NCI-H446 treated with DMSO at 0.1 percent for 48 hours (cell line): ENCODE measurements at places on chromosomes 4 and X.

DNA sequence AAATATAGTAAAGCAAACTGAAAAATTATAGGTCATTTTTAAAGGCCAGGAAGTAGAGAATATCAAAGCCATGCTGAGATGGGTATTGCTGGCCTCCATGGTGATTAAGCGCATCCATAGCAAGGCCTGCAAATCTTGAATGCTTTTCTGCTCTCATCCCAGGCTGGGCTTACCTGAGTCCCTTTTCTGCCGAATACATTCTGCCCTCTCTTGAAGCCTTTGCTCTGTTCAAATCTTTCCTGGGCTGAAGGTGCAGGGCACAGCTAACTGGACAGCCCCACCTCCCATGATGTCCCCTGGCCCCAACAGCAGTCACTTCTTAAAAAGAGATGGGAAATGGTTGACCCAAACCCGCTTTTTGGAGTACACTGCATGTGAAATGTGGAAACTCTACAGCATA lies 10.1 kb upstream of the EIF1AX start:
- no peak for DNase-seq

- DNase-seq, result no peak
These were observed 14.9 kb downstream of the AMMECR1 start for GRCh38 chrX:110302975-110303374.

DNA sequence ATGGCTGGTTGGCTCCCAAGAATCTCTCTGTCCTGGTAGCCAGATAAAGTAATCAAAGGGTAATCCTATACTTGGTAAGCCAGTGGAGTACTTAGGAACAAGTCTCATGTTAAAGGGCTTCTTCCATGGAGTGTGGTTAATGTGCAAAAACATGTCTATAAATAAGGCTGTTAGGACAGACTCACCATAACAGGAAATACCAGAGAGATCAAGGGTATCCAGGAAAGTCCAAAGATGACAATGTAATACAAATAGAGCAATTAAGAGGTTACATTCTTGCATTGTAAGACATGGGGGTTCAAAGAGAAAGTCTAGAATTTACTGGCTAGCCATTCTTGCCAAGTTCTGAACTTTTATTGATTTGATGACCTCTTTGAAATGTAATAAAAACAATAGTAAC lies 61.9 kb upstream of the ZCCHC13 start:
- no peak for DNase-seq

DNA sequence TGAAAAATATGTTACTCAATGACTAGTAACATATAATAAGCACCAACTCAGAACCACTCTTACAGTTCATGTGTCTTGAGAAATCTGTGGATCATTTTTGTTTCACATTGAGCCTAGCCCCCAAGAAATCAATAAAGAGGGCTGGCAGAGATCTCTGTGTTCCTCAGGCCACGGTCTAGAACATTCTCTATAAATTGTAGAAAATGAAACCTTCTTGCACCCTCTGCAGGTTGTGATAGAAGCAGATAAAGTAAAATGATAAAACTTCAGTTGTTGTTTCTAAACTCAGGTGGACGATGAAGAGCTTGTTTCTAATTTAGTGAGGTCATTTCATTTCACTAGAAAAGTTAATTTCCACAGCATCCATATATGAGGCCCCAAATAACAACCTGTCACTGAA lies 182.7 kb downstream of the KIT start:
- DNase-seq, result no peak

DNA sequence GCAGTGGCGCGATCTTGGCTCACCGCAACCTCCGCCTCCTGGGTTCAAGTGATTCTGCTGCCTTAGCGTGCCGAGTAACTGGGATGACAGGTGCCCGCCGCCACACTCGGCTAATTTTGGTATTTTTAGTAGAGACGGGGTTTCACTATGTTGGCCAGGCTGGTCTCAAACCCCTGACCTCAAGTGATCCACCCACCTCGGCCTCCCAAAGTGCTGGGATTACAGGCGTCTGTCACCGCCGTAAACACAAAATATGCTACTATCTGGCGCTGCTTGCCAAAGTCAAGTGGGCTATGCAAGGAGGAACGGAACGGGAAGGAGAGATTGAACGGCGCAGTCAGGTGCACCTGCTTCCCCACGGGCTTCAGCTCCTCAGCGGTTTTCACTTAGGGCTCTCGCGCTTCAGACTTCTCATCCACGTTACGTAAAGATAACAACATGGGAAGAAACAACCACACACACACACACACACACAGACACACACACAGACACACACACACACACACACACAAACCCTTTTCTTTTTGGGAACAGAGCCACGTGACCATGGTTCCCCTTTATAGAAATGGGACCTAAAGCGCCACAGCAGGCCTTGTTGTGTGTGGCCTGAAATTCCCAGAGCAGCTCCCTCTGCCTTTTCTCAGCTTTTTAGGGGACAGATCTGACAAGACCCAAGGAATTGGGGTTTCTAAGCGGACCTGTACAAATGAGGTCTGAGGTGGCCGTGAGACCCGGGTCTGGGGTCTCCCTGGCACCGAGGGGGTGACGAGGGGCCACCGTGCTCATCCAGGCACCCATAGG lies 1.5 kb downstream of the P2RY8 start:
- no peak for DNase-seq

- DNase-seq, result no peak
These were observed 15.9 kb downstream of the PPARGC1A start for GRCh38 chr4:23873717-23874535.

GRCh38 chr4:123785538-123785937 lies 388.9 kb downstream of the SPRY1 start:
- no peak for DNase-seq

DNA sequence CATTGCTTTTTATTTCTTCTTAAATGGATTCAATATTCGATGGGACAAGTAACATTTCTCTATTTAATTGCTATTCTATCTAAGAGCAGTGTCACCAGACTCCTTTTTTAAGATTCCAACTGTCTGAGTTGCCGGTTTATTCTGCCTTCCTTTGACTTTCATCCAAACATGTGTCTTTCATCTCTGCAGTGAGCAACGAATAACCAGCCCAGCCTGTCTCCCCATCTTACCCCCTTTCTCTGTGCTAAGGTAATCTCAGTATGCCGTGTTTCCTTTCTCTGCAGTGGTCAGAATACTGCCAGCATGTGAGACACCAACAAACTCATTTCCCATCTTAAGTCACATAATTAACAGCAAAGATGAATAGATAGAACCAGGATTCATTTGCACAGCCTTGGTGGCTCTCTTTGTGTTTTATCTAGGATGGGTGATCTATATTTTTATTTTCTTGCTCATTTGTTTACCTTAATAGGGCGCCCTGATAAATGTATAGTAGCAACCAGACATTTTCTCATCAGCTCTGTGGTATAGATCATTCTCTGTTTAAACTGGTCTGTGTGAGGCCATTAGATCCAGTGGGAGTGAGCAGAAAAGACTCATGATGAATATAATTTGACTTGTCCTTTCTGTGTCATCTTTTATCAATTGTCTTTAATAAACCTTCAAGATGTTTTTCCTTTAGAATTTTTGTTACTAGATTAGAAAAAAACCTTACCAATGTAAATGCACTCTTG lies 394.8 kb upstream of the IGFBP7 start:
- no peak for DNase-seq

GRCh38 chr4:76594173-76594572 lies 159.1 kb downstream of the SHROOM3 start:
- DNase-seq, result no peak

- no peak for DNase-seq
These were observed 471.2 kb downstream of the GASK1B start for GRCh38 chr4:157701695-157701994.

- DNase-seq, result no peak
These were observed 21.5 kb downstream of the PRRG1 start for GRCh38 chrX:37370499-37371141.

DNA sequence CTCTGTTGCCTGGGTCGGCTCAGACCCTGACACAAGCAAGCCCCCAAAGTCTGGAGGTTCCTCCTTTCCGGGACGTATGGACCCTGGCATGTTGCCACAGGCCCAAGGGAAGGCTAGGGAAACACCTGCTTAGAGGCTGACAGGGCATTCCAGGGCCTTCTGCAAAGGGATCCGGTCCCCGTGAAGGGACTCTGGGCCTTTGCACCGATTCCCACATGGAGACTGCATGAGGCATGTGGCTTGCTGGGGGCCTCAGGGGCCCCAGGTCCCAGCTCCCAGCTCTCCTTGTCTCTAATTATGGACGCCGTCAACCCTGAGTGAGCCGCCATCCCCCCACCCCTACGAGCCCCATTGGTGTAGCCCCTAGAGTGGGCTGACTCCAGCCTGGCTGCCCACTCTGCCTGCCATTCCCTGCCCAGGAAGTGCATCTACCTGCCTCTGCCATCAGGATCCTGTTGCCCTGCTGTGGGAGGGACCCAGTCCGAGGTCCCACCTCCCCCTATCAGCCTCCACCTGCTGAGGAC lies 4.2 kb upstream of the RGS12 start:
- DNase-seq, result no peak

GRCh38 chr4:83964996-83965541 lies 429.2 kb downstream of the GPAT3 start:
- no peak for DNase-seq

DNA sequence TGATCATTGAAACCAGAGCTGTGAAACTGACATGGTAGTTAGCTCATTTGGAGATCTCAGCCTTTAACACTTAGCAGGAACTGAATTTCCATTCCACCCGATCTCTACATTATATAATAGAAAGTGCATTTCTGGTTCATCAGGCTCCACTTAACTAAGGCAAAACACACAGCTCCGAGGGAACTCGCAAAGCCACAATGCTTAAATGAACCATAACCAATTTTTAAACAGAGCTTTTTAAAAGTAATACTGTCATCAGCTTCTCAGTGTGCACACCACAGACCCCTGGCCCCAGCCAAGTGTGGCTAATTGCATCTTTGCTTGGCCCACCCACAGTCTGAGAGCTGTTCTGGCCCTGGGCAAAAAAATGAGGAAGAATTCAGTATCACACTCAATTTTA lies 66.1 kb downstream of the DCHS2 start:
- DNase-seq, result no peak

- no peak for DNase-seq
These were observed 3.5 kb downstream of the SPINK2 start for GRCh38 chr4:56817840-56818491.

DNA sequence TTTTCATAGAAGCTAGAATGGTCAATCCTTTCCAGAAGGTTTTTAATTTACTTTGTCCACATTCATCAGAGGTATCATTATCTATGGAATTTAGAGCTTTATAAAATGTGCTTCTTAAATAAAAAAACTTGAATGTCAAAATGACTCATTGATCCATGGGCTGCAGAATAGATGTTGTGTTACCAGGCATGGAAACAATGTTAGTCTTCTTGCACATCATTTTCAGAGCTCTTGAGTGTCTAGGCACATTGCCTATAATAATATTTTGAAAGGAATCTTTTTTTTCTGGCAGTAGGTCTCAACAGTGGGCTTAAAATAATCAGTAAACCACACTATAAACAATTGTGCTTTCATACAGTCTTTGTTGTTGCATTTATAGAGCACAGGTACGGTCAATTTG lies 200.3 kb downstream of the FAT4 start:
- DNase-seq, result no peak

GRCh38 chr4:102469806-102470205 lies 31.4 kb upstream of the NFKB1 start:
- DNase-seq, result no peak

- DNase-seq, result no peak
These were observed 261.8 kb downstream of the CAMK2D start for GRCh38 chr4:113499696-113500095.

- no peak for DNase-seq
These were observed 18.3 kb downstream of the STIM2 start for GRCh38 chr4:26878794-26879391.

DNA sequence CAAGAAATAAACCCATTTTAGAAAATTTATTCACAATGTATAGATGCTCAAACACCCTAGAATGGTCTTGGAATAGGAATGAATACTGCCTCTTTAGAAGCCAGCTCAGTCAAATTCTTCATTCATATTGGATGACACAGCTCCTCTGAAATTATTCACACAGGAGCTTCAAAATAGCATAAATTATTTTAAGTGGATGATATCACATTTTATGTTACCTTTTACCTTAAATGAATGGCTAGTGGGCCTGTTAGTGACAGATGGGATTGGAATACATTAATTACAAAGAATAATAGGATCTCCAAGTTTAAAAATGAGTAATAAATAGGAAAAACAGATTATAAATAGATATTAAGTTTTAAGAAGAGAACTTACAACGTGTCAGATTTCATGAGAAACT lies 184.4 kb downstream of the GABRB1 start:
- DNase-seq, result no peak

DNA sequence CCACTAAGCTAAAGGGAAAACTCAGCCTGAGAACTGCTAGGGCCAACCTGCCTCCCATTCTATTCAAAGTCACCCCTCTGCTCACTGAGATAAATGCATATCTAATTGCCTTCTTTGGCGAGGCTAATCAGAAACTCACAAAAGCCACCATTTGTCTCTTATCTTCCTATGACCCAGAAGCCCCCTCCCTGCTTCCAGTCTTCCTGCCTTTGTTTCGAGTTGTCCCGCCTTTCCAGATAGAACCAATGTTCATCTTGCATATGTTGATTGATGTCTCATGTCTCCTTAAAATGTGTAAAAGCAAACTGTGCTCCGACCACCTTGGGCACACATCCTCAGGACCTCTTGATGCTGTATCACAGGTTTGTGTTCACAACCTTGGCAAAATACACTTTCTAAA lies 459.8 kb downstream of the FSTL5 start:
- no peak for DNase-seq

GRCh38 chr4:141229408-141230101 lies 8.9 kb downstream of the ZNF330 start:
- DNase-seq, result no peak

- DNase-seq, result no peak
These were observed 9.9 kb downstream of the CASK start for GRCh38 chrX:41913476-41913875.

DNA sequence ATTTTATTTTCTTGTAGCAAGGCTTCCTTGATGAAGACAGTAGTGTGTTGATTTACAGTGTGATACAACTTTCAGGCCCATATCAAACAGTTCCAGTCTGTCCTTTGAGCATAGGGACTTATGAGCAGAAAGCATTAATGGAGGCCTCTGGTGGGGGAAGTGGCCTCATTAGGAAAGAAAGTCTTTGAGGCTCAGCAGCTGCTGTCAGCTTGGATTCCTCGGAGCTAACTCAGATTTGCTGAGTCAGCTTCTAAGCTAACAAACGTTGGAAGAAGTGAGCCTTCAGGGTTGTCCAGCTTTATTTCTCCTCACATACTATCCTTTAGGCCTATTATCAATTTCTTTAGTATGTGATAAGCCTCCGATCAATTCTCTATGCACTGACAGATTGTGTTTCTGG lies 15.8 kb upstream of the SFRP2 start:
- DNase-seq, result no peak

DNA sequence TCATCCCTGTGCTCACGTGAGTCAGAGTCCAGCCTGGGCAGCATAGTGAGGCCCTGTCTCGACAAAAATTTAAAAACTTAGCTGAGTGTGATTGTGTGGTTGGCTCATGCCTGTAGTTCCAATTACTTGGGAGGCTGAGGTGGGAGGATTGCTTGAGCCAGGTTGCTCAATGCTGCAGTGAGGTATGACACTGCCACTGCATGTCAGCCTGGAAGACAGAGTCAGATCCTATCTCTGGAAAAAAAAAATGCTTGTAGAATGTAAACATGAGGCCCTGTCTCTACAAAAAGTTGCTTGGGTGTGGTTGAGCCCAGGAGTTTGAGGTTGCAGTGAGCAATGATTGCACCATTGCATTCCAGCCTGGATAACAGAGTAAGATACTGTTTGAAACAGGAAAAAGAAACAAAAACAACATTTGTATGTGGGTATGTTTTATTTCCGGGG lies 11.3 kb upstream of the YTHDC1 start:
- no peak for DNase-seq

- DNase-seq, result no peak
These were observed 117.3 kb upstream of the NOCT start for GRCh38 chr4:138898282-138898681.

- no peak for DNase-seq
These were observed 9.6 kb downstream of the BMP3 start for GRCh38 chr4:81040012-81040659.
